ENCODE measurements at places on chromosomes 13 and 19.

GRCh38 chr13:39107561-39107960 is 69.3 kb downstream of the NHLRC3 start:
- no peak for DNase-seq

- no peak for DNase-seq
Observed at GRCh38 chr13:37450276-37450675, 148.3 kb downstream of the POSTN start.

- no peak for DNase-seq
Observed at GRCh38 chr13:101697745-101698144, 245.3 kb downstream of the ITGBL1 start.

- DNase-seq = no peak
Observed at GRCh38 chr13:22030321-22030720, 359.4 kb downstream of the FGF9 start.

- DNase-seq = no peak
Observed at GRCh38 chr19:7200736-7201135, 93.5 kb downstream of the INSR start.

- DNase-seq = no peak
Observed at GRCh38 chr19:51508059-51508733, 6.6 kb upstream of the SIGLEC12 start.

- DNase-seq = no peak
Observed at GRCh38 chr13:112961457-112962369, 7.3 kb upstream of the MCF2L start.

DNA sequence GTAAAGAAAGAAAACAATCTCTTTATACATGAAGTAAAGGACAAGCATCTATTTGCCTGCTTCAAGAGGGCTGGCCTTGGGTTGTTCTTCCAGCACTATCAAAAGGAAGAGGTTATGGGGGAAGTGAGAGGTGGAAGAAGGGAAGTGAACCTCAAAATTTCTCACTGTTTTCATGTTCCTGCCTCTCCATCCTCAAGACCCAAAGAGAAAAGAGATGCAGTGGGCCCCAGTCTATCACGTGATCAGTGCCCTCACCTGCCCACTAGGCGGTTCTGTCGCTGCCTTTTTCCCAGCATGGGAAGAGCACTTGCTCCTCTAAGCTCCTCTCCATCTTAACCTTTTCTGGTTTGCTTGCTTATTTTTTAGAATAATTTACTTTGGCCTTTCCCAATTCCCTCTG is 6.2 kb upstream of the USP12 start:
- no peak for DNase-seq

- DNase-seq = no peak
Observed at GRCh38 chr19:29056535-29056934, 156.4 kb downstream of the UQCRFS1 start.

- DNase-seq = no peak
Observed at GRCh38 chr19:23571175-23571574, 115.8 kb downstream of the ZNF675 start.

DNA sequence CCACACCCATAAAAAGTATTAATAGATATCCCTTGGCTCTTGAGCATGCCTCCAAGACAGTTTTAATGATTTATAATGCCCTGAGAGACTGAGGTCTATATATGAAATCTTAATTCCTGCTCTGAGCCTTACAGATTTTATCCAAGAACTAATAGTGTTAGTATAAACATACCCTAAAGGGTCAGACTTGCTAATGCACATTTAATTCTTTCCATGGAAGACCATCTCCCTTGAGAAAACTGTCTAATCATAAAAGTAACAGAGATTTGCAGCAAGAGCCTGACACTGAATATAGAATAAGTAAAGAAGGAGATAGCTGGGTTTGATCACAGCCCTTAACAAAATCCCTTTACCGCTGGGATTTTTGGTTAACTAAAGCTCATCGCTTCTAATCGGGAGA is 650.8 kb upstream of the KLF12 start:
- DNase-seq = no peak

DNA sequence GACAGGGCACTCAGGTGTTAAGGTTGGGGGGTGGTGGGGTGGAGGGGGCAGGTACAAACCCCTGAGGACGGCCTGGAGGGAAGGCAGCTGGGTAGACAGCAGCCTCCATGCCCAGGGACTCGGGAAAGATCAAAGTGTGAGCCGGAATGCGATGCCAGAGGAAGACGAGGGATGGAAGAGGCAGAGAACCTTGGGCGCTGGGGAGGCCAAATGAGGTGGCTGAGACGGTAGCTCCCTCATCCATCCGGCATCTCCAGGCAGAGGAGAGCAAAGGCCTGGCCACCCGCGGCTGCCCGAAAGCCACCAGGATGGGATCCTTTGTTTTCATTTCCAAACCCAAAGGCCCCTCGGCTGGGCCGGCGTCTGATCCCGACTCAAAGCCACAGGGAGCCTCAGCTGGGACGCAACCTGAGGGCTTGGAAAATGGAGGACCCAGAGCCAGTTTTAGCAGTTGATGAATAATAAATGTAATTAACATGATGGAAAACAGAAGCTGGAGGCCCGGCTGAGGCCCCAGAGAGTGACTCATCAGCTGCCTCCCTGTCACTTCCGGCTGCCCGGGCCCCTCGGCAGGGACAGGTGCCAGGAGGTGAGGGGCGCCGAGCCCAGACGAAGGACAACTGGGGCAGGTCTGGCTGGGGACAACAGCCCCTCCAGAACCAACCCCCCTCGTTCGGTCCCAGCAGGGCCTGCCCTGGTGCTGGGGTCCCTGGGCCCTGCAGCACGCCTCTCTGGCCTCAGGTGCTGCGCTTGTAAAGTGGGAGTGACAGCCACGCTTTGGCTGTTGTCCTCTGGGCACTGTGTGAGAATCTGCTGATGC is 61.6 kb downstream of the CEBPG start:
- DNase-seq = no peak

DNA sequence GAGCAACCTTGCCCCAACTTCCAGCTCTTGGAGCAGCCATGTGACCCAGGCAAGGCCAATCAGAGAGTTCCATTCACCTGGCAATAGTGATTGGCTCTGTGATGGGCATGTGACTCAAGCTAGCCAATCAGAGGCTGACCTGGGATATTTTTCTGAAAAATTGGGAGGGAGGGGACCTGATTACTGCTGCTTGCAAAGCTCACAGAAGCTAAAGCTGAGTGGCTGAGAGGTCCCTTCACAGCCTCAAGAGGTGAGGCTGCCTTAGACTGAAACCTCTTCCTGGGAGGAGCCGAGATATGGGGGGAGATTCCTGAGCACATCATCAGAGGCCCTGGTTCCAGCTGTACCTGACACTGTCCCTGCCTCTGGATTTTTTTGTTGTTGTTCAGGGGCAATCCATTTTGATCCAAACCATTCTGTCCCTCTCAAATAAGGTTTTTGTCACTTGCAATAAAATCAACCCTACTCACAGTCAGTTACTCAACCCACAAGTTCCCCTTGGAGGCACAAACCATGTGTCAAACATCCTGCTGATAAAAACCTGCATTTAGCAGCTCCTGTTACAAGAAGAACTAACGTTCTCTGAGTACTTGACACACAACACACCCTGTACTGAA is 4.8 kb downstream of the CIB3 start:
- DNase-seq = no peak

DNA sequence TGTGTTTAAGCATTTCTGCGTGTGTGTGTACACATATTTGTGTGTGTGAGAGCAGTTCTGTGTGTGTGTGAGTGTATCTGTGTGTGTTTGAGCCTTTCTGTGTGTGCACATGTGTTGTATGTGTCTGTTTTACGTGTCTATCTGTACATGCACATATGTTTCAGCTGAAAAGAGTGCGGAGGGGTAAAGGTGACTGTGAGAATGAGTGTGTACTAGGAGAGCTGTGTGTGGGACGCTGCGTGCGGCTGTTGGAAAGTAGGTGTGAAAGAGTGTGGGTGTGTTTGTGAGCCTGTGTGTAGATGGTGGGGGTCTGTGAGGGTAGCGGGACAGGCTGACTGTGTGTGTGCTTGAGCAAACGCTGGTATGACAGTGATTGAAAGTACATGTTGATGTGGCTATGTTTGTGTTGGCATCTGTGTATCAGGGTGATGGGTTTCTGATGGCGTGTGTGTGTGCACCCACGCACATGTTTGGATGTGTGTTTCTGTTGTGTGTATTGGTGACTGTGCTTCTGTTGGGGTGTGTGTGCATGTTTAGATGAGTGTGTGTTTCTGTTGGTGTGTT is 7.5 kb upstream of the TPM4 start:
- no peak for DNase-seq

GRCh38 chr19:46466536-46467196 is 4.7 kb downstream of the PNMA8A start:
- DNase-seq = no peak

- DNase-seq = no peak
Observed at GRCh38 chr19:1999856-2000515, 15.5 kb downstream of the BTBD2 start.

GRCh38 chr13:46320406-46320805 is 66.6 kb downstream of the RUBCNL start:
- DNase-seq = no peak

Measured in epithelial cell of proximal tubule (primary cell).